ENCODE measurements at places on chromosomes 11 and 22. TPM values are rescaled to one million over a fixed set of nuclear protein-coding genes. Genes with fewer than 3 reads are reported as not detected.

The RSF1 gene
- 13.5 TPM for polyA plus RNA-seq

The SLC22A8 gene
- not detected for polyA plus RNA-seq

The HSPA8 gene
- 864 TPM for polyA plus RNA-seq

The NPTXR gene
- 2.7 TPM for polyA plus RNA-seq

The GVQW3 gene
- polyA plus RNA-seq, result 2.4 TPM

The E2F8 gene
- 0.07 TPM for polyA plus RNA-seq

The CD248 gene
- polyA plus RNA-seq, result 22.3 TPM

The KRTAP5-1 gene
- polyA plus RNA-seq, result not detected

The FJX1 gene
- 32.2 TPM for polyA plus RNA-seq

The NXPE2 gene
- polyA plus RNA-seq, result 0.04 TPM

The VPREB3 gene
- 0.87 TPM for polyA plus RNA-seq

The C11orf21 gene
- polyA plus RNA-seq, result 0.79 TPM

The MS4A14 gene
- polyA plus RNA-seq, result 0.52 TPM

The OR51E2 gene
- polyA plus RNA-seq, result 0.02 TPM

The SCUBE2 gene
- 10.0 TPM for polyA plus RNA-seq

The SCT gene
- polyA plus RNA-seq, result not detected

The RFPL3 gene
- not detected for polyA plus RNA-seq

The OR5W2 gene
- not detected for polyA plus RNA-seq

The OR8D4 gene
- polyA plus RNA-seq, result not detected

The OR4A15 gene
- not detected for polyA plus RNA-seq

The APOBEC3G gene
- polyA plus RNA-seq, result 2.9 TPM

The WNT7B gene
- polyA plus RNA-seq, result not detected

The MCHR1 gene
- polyA plus RNA-seq, result not detected

The TMEM191C gene
- 0.64 TPM for polyA plus RNA-seq

The UBQLN3 gene
- polyA plus RNA-seq, result not detected

The ROBO3 gene
- 44.8 TPM for polyA plus RNA-seq

All from adipose tissue (tissue), 3 donors.